Stimulated activated naive CD8-positive, alpha-beta T cell treated with anti-CD3 and anti-CD28 coated beads, Interleukin-15, Interleukin-2, amounts not matched to agents 100 U/mL and 50 U/mL, for 24 hours (primary cell): ENCODE measurements at places on chromosomes 3 and 15.

GRCh38 chr3:22373182-22373581 lies 622.2 kb upstream of the ZNF385D start:
- no peak for DNase-seq

DNA sequence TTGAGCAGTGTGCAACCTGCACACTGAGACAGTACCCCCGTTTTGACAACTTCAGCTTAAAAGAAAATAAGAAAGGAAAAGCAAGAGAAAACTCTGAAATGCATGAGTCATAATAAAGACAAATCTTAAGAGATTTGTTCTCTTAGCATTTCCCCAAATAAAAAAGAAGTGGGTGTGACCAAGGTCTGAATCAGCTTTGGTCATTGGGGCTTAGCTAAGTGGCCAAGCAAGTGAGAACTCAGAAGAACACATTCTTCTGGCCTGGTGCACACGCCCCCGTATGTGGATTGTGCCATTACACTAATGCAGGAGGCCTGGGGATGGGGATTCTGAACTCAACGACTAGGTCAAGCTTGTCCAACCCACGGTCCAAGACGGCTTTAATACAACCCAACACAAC lies 56.9 kb upstream of the PDZRN3 start:
- no peak for DNase-seq

GRCh38 chr3:51715977-51716294 lies 9.1 kb downstream of the GRM2 start:
- DNase-seq: no peak

GRCh38 chr3:76735152-76735551 lies 304.7 kb upstream of the ROBO2 start:
- no peak for DNase-seq

GRCh38 chr15:51750186-51750585 lies 1.2 kb upstream of the TMOD2 start:
- no peak for DNase-seq

GRCh38 chr15:99850517-99850916 lies 117.3 kb upstream of the LYSMD4 start:
- DNase-seq: no peak

DNA sequence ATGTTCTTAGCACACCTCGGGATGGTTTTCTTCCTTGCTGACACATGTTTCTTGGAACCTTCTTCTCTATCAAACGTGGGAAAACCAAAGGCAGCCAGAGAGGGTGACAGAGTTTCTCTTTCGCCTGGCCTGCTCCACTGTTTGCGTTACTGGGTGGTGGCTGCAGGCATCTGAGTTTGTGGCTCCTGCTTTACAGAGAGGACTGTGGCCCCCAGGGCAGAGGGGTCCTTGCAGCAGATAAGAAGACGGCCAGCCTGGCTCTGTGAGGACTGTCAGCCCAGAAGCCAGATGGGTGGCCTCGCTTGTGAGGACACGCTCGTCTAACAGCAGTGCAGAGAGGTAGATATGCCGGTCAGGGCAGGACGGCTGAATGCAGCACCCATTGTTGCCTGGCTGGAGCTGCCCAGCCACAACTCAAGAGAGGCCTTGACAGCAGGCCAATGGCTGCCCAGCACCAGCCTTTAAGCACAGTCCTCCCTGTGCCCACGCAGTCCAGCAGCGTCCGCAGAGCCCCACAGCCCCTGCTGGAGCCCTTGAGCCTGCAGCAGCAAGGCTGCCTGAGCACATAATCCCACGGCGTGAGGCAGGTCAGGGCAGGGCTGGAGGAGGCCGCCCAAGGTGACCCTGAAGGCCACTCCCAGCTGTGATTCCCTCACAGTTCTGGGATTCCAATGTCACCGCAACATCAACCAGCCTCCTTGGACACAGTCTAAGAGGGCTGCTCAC lies 15.0 kb upstream of the SPTBN5 start:
- no peak for DNase-seq

DNA sequence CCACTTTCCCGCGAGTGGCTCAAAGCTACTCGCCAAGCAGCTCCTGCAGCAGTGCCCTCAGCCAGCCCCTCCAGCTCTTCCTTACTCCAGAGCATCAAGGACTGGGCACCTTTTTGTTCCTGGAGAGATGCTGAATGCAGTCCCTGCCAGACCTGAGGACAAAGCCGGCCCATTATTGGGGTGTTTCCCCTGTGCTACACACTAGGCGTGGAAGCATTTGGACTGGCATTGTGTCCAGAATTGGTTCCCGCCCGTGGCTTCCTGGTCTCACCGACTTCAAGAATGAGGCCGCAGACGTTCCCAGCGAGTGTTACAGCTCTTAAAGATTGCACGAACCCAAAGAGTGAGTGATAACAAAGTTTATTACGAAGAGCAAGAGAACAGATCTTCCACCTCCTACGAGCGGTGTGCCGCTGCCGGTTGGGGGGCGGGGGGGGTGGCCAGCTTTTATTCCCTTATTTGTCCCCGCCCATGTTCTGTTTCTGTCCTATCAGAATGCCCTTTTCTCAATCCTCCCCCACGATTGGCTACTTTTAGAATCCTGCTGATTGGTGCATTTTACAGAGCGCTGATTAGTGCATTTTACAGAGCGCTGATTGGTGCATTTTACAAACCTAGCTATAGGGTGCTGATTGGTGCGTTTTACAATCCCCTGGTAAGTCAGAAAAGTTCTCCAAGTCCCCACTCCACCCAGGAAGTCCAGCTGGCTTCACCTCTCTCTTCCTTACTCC lies 62.4 kb downstream of the NSMCE3 start:
- no peak for DNase-seq

DNA sequence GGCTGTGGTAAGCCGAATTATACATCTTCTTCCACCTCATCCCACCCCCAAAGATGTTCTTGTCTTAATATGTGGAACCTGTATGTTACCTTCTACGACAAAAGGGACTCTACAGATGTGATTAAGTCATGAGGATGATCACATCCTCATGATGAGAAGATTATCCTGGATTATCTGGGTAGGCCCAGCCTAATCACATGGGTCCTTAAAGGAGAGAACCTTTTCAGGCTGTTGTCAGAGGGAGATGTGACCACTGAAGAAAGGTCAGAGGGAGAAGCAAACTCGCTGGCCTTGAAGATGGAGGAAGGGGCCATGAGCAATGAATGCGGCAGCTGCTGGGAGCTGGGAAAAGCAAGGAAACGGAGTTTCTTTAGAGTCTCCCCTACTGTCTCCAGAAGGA lies 12.9 kb upstream of the SCG3 start:
- DNase-seq: no peak

DNA sequence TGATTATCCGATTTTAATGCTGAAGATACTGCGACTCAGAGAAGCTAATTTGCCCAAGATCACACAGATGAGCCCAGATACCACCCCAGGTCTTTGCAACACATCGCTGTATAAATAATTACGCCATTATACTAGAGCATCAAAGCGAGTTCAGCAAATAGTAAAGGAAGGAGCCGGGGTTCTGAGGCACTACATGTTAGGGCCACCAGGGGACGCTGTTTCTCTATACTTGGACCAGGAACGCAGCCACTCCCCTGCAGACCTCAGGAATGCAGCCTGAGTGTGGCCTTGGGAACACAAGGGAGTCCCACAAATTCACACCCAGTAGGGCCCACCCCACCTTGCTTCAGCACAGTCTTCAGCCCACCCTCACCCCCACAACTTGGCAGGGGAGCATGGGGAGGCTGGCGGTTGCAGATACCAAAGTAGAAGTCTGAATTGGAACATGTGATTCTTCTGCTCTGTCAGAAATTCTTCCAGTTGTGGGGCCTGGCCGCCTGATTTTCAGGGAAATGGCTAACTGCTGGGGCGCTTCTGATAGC lies 57.8 kb upstream of the RYK start:
- DNase-seq: peak; percentile 79

DNA sequence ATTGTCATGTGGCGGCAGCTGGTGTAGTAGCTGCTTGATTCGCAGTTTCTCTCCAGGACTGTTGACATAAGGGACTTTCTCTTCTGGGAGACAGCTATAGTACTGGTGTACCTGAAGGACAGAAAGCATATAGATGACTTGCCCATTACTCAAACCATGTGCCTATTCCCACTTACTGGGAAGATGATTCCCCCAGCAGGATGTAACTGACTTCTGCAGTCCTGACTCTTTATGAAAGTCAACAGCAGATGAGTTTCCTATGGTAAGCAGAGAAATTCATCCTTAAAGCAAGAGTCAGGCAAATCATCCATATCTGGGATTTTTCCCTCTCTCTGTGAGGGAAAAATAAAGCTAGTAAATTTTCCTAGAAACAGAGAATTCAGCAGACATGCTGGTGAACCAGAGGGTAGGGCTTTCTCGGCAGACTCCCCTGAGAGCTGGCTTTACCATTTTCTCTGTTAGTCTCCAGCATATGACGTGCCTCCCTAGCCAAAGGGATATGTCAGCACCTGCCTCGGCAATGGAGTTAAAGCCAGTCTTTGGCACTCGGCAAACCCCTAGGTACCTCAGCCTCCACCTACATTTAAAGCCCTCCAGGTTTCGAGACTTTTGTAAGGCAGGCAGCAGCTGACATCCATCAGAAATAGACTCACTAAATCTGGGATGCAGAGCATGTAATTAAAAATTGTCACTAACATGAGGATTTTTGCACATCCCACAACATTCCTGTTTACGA lies 62.1 kb downstream of the PRICKLE2 start:
- DNase-seq: no peak

DNA sequence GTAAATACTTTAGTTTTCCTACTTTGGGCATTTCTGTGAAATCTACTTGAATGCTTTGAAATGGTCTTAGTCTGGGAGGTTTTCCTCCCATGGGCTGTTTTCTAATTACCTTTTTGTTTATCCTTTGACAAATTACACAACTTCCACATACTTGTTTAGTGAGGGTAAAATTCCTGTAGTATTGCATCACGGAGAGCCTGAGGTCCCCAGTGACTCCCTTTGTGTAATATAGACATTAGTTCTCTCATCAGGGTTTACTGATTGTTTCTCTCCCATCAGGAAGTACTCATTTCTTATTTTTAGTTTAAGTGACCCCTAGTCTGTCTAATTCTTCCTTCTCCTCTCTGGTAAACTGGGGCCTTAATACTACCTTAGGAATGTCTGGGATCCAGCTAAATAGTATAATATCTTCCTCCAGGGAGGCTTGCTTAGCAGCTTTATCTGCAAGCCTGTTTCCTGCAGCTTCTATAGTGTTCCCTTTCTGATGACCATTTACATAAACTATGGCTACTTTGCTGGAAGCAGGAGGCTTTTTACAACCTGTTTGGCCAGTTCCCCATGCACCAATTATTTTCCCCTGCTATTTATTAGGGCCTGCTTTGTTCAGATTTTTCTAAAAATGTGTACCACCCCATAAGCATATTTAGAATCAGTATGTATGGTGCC lies 87.2 kb upstream of the XCR1 start:
- DNase-seq: no peak

GRCh38 chr15:60426870-60427508 lies 29.2 kb upstream of the ANXA2 start:
- no peak for DNase-seq

DNA sequence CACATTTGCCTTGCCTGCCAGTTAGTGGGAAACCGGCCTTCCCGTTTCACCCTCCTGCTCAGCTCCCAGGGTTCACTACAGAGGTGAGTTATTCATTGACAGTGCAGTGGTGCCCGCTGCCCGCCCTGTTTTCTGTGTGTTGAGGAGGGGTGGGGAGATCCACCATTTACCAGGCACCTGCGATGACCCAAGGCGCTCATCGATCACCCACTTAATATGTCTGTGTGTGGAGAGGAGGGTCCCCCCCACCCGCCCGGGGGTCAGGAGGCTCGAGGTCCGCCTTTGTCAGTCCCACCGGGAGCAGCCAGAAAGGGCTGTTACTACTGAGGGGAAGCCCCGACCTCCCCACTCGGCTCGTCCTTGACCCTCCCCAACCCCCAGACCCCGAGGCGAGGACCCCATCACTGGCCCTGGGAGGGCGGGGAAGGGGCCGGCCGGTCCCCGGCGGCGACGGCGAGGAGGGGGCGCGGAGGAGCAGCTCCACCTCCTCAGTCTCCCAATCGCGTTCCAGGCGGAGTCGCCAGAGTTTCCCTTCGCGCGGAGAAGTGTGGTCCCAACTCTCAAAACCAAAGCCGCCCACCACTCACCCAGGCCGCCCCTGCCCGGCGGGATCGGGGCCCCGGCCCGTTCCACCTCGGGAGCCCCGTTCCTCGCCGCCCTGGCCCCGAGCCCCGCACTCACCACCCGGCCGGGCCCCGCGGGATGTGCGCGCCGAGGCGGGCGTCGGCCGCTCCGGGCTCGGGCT lies 1.1 kb downstream of the PLXNB1 start:
- DNase-seq: no peak

GRCh38 chr15:51735228-51736010 lies 2.0 kb downstream of the LYSMD2 start:
- DNase-seq: peak; percentile 28

DNA sequence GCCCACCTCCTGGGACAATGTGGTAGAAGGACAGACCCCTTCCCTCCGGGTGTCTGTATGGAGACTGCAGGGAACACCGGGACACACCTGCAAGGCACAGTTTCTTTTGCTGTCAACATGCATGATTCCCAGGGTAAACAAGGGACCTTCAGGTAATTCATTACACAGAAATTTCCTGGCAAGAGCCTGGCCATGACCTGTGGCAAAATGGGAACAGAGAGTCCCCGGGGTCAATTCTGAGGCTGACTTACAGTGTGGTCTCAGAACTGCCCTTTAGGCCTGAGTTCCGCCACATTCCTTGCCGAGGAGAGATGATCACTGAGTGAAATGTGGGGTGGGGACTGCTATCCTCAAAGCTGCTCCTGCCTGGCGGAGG lies 6.3 kb downstream of the STARD5 start:
- DNase-seq: no peak

DNA sequence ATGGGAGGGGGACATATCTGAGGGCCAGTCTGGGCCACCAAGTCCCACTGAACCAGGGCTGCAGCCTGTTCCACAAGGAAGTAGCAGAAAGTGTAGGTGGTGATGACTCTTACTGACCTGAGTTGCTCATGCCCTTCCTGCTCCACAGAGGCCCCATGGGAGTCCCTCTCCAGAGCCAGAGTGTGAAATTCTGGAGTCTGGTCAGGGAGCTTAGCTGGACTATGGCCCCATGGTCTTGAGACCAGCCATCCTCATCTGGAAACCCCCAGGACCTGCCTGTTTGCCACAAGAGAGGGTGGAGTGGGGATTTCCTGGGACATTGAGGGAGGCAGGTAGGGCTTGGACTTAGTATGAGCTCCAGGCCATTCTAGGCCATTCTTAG lies 3.0 kb downstream of the SPINT1 start:
- DNase-seq: no peak
